ENCODE measurements at places on chromosomes 7 and 10.
A peak's percentile ranks its signal among the peaks of the same experiment; 100 is the strongest.

DNA sequence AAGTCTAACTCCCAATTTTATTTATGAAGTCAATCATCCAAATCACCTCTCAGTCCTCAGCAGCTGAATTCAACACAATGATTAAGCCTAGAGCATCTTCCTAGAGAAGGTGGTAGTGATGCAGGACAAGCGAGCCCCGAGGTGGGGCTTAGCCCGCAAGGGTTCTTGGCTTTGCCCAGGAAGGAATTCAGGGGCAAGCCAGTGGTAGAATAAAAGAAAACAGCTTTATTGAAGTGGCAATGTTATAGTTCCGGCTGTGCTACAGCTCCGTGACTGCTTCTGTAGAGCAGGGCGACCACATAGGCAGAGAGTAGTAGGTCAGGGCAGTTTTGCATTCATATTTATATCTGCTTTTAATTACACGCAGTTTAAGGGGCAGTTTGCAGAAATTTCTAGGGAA lies 18.1 kb downstream of the IL2RA start:
- DNase-seq, result no peak

DNA sequence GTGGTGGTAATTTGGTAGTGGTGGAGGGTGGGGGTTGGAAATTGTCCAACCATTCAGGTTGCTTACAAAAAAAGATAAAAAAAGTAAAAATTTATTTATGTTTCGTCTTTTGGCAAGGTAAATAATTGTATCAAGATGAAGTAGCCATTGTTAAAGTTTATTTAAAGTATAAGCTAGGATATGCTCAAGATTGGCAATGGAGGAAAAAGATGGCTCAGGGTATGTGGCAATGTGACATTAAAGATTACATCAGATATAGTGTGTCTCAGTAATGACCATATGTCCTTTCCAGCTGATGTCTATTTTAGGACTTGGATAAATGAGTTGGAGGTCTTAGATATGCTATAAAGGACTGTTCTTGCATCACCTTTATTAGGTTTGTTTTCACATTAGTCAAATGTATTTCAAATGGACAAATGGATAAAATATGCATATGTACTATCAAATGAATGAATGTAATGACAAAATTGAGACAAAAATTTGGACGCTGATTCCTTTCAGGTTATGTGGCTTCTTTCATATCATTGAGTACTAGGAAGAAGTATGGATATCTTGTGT lies 60.9 kb downstream of the ST7 start:
- DNase-seq, result no peak

GRCh38 chr10:50936335-50936734 lies 50.9 kb upstream of the A1CF start:
- no peak for DNase-seq

DNA sequence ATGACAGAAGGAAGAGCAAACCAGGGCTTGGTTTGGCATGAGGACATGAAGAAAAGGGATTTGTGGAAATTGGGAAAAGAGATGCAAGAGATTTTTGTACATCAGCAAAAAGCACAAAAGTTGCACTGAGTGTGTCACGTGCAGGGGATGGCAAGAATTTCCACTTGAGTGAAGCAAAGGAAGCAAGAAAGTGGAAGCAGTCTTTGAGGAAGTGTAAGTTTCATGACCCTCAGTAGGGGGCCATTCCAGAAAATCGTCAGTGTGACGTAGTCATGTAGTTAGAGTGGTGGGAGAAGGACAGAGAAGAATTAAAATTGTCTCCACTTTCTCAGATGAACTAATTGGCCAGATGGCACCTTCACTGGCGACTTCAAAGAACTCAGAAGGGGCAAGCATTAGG lies 123.3 kb upstream of the FZD1 start:
- no peak for DNase-seq

- DNase-seq, result no peak
Observed at GRCh38 chr7:106057962-106058927, 53.9 kb downstream of the SYPL1 start.

DNA sequence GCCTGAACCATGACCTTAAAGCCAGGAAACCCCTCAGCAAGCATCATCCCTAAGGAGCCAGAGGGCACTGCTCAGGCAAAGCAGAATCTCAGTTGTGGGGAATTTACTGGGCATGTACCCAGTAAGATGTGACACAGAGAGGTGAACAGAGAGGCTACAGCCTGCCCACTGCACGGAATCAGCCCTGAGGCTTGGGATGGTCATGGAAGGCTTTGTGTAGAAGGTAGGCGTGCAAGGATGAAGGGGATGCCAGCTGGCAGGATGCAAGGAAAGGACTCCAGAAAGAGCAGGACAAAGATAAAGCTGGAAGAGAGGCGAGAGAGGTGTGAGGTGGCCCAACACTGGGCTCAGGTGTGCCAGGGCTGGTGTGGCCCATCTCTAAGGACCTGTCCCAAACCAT lies 2.4 kb upstream of the AIFM2 start:
- no peak for DNase-seq

DNA sequence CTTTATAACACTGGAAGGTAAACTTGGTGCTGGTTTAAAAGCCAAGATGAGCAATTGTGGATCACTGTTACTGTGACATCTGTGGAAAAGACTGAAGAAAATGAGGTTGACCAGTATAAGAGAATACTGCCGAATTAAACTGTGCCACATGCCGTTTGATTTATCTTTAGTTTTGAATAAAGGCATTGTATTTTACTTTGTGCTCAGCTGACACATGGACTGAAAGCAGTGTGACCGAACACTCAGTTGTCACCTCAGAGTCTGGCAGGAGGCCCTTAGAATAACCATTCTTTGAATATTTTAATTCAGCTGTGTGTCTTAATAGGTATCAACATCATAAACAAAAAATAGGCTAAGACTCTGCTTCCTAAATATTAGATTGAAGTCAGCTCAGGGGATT lies 133.7 kb upstream of the GJD4 start:
- no peak for DNase-seq

DNA sequence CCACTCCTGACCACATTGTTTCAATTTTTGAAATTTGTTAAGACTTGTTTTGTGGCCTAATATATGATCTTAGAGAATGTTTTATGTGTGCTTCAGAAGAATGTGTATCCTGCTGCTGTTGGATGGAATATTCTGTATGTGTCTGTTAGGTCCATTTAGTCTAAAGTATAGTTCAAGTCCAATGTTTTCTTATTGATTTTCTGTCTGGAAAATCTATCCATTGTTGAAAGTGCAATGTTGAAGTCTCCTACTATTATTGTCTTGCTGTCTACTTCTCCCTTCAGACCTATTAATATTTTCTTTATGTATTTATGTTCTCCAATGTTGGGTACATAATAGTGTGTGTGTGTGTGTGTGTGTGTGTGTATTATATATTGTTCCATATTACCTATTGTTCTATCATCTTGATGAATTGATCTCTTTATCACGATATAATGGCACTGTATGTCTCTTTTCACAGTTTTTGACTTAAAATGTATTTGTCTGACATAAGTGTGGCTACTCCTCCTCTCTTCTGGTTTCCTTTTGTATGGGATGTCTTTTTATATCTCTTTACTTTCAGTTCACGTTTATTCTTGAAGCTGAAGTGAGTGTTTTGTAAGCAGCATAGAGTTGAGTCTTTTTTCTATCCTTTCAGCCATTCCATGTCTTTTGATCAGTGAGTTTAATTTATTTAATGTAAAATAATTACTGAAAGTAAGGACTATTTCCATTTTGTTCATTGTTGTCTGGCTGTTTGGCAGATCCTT lies 61.3 kb downstream of the AKR1D1 start:
- no peak for DNase-seq

DNA sequence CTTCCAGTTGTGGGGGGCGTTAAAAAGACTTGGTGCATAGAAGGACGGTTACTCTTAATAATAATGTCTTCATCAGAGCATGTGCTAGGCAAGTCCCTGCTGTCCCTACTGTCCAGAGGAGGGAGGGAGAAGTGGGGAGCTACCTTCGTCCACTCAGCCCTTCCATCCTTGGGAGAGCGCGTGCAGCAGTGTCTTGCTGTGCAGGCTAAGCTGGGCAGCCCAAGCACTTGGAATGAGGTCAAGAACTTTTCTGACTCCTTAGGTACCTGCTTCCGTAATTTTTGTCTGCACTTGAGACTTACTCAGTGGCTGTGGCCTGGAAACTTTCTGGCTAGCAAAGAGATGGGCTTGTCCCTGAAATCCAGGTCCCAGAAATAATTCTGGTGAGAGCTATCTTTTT lies 265.9 kb upstream of the SORCS1 start:
- DNase-seq, result no peak

DNA sequence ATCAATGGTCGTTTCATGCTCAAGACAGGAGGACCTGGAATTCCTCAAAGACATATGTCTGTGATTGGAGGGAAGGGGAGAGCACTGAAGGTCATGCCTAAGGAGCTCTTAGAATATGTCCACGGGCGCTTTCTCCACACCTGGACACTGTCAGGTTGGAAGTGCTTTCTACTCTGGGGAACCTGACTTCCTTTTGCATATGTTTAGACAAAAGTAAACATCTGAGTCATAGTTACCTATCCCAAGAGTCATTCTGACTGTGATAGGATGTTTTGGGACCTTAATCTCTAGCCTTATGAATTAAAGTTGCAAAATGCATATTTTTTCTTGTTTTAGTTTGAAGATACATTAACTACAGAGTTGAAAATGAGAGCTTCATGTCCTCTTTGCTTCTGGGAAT lies 251.7 kb downstream of the KLF6 start:
- no peak for DNase-seq

DNA sequence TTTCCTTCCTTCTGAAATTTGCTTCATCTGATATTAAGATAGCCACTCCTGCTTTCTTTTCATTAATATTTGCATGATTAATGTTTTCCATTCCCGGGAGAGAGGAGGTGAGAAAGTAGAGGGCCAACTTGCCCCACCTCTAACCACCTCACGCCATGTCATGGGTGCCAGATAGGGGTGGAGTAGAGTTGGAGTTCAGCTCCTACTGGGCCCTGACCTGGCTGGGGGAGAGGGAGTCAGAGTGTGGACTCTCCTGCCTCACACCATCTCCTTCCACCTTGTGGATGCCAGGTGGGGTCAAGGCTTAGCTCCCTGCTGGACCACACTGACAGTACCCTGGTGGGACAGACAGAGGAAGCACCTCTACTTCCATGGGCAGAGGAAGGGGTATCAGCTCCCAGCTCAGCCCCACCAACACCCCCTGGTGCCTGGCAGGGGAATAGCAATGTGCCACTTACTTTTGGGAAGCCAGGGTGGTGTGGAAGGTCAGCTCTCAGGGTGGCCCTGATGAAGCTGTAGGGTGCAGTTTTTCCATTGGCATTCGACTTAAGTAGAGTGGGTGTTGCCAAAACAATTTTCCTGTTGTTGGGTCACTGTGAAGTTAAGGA lies 28.0 kb downstream of the CHST12 start:
- DNase-seq, result peak; percentile 81

GRCh38 chr7:142697270-142697669 lies 52.0 kb upstream of the PRSS1 start:
- no peak for DNase-seq

DNA sequence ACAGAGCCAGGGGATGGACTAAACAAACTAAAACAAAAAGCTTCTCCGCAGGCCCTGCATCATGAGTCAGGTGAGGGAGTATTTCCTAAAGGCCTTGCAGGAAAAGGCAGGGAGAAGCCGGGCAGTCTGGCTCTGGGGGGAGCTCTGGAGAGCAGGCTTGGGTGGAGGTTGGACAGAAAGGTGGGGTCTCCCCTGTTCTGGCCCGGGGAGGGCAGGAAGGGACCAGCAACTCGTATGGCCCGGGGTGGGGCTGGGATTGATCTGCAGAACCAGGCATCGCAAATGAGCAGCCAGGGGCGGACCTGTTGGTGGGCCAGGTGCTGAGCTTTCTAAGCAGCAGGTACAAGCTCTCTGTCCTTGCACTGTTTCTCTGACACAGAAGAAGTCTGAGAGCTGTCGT lies 235.2 kb downstream of the TCERG1L start:
- DNase-seq, result no peak

DNA sequence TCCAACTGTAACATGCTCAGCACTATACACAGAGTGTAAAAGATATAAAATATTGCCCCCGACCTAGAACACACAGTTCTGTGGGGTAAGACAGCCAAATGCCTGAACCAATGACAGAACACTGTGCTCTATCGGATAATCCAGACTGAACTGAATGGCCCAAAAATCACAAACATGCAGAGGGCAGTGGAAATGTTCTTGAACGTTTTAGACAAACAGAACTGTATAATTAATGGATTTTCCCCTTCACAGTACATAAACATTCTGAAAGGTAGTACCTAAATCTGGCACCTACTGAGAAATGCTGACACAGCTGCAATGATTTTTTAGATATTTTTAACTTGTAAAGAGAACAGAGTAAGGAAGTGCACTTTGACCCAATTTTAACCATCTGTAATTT lies 33.4 kb downstream of the PARD3 start:
- DNase-seq, result no peak

GRCh38 chr7:16833373-16833772 lies 28.6 kb upstream of the AGR2 start:
- no peak for DNase-seq

DNA sequence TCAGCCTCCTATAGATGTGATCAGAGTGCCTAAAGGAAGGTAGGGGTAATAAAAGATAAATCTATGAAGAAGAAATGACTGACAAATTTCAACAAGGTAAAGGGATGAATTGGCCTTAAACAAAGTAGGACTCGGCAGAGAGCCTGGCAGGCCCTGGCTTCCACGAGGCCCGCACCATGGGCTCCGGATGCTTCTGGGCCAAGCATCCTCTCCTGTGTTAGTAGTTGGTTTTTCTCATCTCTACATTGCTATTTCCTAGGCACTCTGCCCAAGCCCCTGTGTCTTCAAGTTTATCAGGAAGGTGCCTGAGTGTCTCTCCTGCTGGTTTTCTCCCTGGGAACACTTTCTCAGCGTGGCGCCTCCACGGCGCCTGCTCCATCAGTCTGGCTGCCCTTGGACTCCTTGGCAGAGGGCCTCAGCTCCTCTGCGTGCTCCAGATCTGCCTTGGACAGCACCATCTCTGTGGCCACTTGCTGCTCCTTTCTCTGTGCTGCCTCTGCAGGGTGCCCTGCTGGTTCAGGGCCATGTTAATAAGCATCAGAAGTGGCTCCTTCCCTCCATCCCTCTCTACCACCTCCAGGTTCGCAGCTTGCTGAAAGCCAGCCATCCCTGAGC lies 413.3 kb upstream of the DPP6 start:
- DNase-seq, result no peak

DNA sequence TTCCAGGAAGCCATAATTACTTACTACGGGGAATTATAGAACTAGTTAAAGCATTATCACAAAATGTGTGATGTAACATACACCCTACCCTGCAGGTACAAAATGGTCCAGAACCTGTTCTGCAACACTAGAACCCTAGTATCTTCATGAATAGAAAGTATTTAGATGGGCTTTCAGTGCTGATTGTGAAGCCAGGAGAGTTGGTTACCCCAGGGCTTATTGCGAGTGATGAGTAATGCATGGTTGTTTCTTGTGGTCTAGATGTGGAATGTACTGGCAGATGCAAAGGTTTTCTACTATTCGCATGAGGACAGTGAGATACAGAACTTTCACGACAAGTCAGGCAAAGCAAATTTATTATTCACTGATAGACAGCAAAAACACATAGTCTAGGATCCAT lies 33.6 kb upstream of the AGR3 start:
- no peak for DNase-seq

GRCh38 chr10:30830315-30831230 lies 201.0 kb upstream of the LYZL2 start:
- no peak for DNase-seq

- peak; percentile 52 for DNase-seq
Observed at GRCh38 chr7:138460649-138461607, 869 bp downstream of the TRIM24 start.

GRCh38 chr10:33453081-33454025 lies 118.9 kb upstream of the NRP1 start:
- no peak for DNase-seq

Data from iPS-NIHi11 (cell line).